ENCODE measurements at places on chromosomes 1 and 21.

- no peak for DNase-seq
These were observed 41.3 kb upstream of the KCNE1 start for GRCh38 chr21:34553151-34553952.

- no peak for DNase-seq
These were observed 34.3 kb downstream of the SLC37A1 start for GRCh38 chr21:42547906-42548365.

GRCh38 chr1:59484096-59484495, 187.2 kb downstream of the FGGY start:
- DNase-seq, result no peak

GRCh38 chr1:31691446-31691845, 12.4 kb downstream of the COL16A1 start:
- no peak for DNase-seq

DNA sequence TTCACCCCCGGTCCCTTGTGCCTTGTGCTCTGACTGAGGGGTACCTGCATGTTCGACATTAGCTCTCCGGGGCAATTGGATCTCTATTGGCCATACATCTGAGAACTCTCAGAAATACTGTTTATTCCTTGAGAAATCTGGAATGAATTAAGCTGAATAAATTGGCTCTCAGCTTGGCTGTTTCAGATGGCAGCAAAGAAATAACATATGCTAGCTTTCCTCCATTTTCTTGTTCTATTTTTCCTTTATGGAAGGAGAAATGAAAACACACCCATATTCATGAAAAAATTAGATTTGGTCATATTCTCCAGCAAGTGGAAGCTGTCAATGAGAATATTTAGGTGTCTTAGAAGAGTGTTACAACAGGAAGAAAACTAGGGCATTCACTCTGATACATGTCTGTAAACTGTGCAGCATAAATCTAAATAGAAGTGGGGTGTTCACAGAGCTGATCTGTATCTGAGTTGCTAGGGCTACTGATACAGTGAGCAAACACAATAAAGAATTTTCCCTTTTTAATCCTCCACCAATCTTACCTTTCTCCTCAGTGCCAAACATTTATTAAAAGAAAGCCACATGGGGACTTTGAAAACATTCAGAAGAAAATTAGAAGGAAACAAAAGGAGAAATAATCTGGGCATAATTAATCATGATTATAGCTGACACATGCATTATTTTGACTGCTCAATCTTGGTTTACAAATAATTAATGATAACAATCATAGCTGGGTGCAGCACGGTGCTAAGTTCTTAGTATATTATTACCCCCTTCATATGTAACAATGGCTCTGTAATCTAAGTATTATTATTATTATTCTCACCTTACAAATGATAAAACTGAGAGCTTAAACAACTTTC, 671.9 kb upstream of the USP24 start:
- no peak for DNase-seq

- DNase-seq, result no peak
These were observed 96.7 kb upstream of the SLC44A3 start for GRCh38 chr1:94723463-94723862.

DNA sequence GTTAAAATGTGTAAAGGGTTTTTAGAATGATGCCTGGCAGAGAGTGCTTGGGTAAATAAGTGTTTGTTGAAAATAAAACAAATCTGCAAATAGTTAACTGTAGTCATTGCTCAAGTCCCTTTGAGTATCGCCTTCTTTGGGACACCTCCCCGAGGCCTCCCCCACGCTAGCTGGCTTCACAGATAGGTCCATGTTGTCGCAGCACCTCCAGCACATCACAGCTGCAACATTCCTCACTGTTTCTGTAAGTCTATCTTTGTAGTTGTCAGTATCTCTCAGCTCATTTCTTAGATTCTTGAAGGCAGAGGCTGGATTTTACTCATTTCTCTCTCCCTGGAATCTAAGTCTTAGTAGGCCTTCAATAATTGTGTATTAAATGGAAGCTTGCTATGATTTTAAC, 1.6 kb upstream of the STUM start:
- no peak for DNase-seq

- DNase-seq, result no peak
These were observed 20.0 kb upstream of the TACSTD2 start for GRCh38 chr1:58597076-58597475.

DNA sequence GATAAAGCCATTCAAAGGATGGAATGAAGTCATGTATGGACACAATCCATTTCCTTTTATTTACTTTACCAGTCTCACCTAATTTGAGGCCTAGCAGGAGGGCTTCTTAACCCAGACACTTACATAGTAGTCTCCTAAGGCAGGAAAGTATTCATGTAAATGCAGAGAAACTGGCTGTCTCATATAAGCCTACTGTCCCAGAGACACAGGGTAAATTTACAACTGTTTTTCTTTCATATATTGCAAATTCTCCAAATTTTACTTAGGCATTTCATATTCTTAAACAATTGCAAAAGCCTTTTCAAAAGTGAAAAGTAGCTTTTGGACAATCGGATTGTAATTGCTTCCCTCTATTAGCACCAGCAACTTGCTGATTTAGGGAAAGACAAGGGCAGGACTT, 29.9 kb downstream of the SPAG17 start:
- no peak for DNase-seq

GRCh38 chr1:20194224-20194623, 7.9 kb upstream of the PLA2G2C start:
- no peak for DNase-seq

DNA sequence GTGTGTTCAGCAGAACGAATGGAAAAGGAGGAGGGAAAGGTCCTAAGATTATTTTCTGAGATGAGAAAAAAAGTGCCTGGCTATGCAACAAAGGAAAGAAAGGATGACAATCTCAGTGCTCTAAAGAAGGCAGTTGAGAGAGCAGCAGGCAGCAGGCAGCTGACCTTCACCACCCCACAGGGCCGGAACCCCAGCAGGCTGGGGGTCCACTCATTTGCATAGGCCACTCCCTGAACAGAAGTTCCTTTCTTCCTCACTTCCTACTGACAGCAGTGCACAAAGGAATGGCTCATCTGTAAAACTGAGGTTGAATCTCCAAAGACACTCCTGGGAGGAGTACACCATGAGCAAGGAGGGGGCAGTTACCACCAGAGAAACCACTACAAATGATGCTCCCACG, 41.4 kb upstream of the TNR start:
- DNase-seq, result no peak

GRCh38 chr21:33987461-33987860, 71.9 kb upstream of the ATP5PO start:
- DNase-seq, result no peak

GRCh38 chr1:24984800-24985522, 54.9 kb upstream of the RUNX3 start:
- no peak for DNase-seq

DNA sequence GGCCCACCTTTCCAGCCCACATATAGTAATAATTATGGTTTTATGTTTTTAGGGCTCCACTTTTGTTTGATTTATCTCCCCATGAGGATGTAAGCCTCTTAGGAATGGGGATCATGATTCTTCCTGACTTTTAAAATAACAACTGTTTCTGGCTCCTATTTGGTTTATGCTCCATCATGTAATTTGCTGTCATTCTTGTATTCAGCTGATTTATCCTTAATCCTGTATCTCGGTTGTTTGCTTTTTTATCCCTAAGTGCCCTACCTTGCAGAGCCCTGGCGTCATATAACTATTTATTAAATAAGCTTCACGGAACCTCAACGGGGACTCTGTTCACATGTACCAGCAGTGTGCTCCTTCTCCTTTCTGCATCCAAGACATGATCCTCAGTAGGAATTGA, 70.7 kb downstream of the RYR2 start:
- DNase-seq, result no peak

- no peak for DNase-seq
These were observed 334.7 kb downstream of the OMA1 start for GRCh38 chr1:58211869-58212268.

DNA sequence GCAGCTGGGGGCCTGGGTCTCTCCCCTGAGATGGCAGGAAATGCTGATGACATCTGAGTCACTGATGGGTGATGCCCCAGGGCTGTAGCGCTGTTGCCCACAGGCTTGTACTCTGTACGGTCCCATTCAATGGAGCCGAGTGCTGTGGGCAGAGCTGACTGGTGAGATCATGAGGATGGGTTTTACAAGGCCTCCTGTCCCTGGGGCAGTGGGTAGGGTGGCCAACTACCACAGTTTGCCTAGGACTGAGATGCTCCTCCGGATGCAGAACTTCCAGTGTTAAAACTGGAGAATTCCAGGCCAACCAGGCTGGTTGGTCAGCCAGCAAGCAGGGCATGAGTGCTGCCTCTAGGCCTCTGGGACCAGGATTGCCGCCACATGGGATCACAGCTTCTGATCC, 9.2 kb downstream of the PHLDA3 start:
- no peak for DNase-seq

DNA sequence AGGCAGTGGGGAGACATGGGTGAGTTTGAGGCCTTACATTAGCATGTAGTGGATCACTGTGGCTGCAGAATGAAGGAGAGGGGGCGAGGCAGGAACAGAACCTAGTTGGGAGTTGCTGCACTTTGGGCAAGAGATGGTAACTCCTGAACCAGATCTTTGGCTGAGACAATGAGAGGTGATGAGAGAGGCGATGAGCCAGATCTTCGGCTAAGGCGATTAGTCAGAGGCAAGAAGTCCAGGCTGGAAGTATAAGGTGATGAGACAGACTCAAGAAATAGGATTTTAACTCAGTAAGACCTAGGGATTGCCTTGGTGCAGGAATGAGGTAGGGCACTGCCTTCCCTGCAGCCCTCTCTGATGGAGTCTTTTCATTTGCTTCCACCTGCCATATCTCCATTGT, 9.1 kb upstream of the ARTN start:
- DNase-seq, result no peak

GRCh38 chr1:100302739-100303138, 36.7 kb downstream of the RTCA start:
- DNase-seq, result no peak

DNA sequence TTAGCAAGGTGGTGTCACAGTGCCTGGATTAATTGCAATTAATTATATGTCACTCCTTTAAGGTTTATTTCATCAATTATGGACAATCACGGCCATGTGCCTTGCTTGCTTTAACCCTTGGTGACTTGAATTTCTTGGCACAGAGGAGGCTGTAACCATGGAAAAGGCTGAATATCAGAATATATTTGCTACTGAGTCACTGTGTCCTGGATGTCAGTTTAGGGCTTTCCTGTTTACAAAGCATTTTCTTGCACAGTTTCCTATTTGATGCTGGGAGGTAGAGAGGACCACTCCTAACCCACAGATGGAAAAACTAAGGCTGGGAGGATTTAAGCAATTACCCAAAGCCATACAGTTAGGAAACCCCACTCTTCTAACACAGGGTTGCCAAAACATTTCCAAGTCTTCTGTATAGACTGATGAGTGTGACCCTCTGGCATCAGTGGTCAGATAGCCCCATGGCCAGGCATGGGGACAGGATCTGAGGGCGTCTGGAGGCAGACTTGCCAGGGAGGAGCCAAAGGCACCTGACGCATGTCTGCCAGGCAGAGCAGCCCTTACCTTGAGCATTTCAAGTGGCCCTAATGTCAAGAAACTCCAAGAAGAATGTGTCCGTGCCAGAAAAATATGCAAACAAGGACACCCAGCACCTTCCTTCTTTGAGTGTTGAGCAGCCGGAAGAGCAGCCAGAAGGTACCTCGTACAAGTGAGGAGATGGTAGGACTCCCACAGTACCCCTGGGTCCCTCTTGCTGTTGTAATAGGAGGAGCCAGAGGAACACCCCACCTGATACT, 34.4 kb downstream of the KCNN3 start:
- no peak for DNase-seq

DNA sequence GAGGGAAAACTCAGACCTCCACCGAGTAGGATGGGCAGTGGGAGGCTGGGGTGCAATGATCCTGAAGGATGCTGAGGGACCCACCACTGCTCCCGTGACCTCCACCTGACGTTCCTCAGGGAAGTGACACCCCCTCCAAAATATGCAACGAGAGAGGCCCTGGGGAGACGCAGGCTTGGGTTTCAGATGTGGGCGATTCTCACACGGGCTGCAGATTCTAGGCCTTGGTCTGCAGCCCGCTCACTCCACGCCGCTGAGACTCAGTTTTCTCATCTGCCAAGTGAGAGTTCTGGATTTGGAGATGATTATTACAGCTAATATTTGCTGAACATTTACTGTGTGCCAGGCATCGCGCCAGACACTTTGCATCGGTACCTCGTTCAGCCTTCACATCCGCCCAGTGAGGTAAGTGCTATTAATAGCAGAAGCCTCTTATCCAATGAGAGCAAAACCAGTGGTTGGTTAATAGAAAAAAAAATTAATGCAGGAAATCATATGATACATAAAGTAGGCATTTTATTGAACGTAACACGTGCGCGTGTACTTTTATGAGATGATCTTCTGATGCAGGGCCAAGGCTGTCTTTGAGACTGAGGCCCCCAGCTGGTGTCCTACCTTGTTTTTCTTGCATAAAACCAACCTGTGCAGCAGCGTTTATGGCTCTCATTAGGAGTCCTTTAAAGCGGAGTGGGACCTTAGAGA, 102.0 kb upstream of the RUNX3 start:
- peak; percentile 27 for DNase-seq

DNA sequence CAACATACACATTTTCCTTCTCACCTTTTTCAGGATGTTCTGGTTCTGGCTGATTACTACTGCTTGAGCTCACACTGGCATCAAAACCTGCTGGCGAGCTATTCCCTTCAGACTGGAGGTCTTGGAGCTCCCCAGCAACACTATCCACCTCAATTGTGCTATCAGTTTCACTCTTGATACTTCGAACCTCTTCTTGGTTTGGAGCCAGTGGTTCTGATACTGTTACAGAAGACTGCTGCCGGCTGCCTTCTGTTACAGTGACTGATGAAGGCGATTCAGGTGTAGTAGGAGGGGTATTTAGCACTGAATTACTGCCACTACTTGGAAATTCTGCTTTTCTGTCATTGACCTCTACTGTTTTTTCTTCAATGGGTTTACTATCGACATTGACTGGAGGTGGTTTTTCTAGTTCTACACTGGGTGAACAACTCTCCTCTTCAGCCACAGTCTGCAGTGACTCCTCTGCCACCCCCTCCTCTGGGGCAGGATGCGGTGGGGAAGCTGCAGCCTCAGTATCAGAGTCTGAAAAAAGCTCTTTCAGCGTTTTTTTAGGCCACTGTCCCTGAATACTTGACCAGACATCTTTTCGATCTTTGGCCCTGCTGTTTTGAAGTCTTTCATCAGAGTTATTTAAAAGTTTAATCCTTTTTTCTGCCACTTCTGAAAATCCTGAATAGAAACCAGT, 20.7 kb upstream of the RBM34 start:
- DNase-seq, result no peak

- no peak for DNase-seq
These were observed 47.3 kb downstream of the LYPLAL1 start for GRCh38 chr1:219220945-219221344.

DNA sequence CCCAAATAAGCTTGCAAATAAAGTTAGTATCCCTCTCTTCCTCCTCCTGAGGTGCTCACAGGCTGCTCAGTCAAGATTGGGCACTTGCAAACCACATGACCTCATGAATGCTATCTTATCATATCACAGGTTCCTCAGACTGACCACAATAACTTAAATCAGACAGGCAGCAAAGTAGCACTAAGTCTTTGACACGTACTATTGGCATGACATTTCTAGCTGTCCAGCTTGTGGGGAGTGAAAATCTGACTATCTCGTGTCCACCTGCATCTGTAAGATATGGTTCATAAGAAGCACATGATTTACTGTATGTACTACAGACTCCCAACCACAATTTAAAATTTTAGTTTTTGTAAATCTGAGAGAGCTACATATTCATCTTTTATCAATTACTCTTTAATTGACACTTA, 58.0 kb upstream of the GFI1 start:
- no peak for DNase-seq
